NCI-H2029 (cell line): ENCODE measurements at places on chromosomes 11 and 22.

- no peak for DNase-seq
Measured at GRCh38 chr22:37880668-37881440, 25.2 kb upstream of the MICALL1 start.

- peak; percentile 78 for DNase-seq
Measured at GRCh38 chr22:33853200-33854097, 66.8 kb downstream of the LARGE1 start.

DNA sequence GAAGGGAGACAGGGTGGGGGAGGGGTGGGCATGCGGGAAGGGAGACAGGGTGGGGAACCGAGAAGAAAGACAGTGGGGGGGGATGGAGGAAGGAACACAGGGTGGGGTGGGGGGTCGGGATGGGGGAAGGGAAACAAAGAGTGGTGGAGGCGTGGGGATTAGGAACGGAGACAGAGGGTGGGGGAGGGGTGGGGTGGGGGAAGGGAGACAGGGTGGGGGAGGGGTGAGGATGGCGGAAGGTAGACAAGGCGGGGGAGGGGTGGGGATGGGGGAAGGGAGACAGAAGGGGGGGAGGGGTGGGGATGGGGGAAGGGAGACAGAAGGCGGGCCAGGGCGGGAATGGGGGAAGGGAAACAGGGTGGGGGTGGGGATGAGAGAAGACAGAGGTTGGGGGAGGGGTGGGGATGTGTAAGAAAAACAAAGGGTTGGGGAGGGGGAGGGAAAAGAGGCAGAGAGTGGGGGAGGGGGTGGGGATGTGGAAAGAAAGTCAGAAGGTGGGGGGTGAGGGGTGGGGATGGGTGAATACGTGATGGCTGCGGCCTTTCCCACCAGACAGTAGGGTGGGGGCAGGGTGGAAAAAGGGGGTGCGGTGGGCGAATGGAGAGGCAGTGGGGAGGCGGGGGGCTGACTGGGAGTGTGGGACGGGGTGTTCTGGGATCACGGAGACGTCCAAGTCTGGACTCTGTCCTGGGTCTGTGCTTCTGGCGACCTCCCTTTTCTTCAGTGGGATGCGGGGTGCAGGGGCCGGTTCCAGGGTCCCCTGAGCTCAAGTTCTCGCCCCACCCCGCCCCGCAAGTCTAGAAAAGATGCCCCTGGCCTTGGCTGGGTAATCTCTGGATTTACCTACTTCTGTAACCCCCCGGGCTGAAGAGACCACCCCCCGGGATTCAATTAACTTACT, 744 bp downstream of the PRAME start:
- no peak for DNase-seq

DNA sequence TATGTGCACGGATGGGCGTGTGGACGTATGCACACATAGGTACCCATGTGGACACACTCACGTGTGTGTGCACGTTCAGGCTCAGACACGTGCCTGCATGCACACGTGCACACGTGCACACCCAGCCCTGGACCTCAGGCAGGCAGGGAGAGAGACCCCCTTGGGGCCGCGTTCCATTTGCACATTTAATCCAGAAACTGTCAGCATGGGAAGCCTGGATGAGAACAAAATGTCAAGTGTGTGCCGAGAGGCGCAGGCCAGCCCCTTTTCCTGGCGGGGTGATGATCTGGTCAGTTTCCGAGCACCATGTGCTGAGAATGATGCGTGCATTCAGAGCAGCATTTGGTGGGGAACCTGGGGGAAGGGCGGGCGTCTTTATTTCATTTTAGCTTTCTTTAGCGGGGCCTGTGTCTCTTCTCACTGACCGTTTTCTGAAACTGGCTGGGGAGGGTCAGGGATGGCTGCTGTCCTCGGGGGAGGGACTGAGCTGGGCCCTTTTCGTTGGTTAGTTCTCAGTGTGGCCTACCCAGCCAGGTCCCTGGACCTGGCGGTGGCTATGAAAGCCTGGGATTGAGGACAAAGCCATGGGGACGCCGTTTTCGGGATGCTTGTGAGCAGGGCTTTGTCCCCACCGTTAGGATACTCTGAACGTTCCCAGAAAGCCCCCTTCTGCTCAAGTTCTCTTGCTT, 96.3 kb downstream of the KCNQ1 start:
- no peak for DNase-seq

DNA sequence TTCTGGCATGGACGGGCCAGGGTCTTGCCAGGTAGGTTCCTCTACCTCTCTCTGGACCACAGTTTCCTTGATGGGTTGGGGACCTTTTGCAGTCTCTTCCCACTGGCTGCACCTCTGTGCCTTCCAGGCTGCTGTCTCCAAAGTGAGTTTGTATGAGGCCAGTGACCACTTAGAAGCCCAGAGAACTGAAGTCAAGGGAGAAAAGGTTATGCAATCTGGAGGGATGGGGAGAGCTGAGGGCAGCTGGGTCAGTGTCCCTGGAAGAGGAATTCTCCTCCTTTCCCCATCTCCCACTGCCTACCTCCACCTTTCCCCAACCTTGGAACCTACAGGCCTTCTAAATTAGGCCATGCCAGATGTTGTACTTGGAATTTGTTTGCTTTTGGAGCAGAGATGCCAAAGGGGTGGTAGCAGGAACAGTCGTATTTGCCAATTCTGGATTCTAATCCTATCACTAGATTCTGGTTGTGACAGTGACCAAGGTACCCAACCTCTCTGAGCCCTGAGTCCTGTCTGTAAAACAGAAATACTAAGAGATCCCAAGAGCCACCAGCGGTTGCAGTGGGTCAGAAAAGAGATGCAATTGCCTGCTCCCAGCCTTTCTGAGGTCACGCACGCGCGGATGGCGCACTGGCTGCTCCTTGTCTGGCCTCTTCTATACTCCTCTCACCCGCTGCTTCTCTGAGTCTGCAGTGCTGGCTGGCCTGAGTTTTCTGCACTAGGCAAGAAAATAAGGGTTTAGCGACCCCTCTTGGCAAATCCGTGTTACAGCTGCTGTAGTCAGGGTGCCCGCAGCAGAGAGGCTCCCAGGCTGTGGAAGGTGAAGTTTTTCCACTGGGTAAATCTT, 10.7 kb upstream of the ACCSL start:
- no peak for DNase-seq
